Mucosa of descending colon (tissue), 3 donors: ENCODE measurements at places on chromosomes 6 and 20. TPM values are rescaled to one million over a fixed set of nuclear protein-coding genes. Genes with fewer than 3 reads are reported as not detected.

- no peak for DNase-seq
These were observed 68.2 kb upstream of the FUCA2 start for GRCh38 chr6:143579703-143580102.

- DNase-seq, result peak; percentile 75
These were observed 4.6 kb downstream of the OR2H2 start for GRCh38 chr6:29589423-29590048.

GRCh38 chr20:22584522-22584921 is at the start of gene FOXA2:
TSS of gene FOXA2 (minus strand) at chr20:22584572. CDS start at chr20:22584278, 294 bp downstream.
- peak; percentile 91 for DNase-seq

GRCh38 chr6:20349225-20349624 is 52.5 kb upstream of the E2F3 start:
- DNase-seq, result no peak

- DNase-seq, result no peak
These were observed 18.9 kb upstream of the TRAM2 start for GRCh38 chr6:52595796-52596130.

PTPRT gene
- total RNA-seq, result 0.43 TPM

SALL4 gene
- 0.41 TPM for total RNA-seq

RNF144B gene
- total RNA-seq, result 8.0 TPM

FKBP1C gene
- total RNA-seq, result 1.1 TPM

SLC12A5 gene
- total RNA-seq, result not detected

EBF4 gene
- total RNA-seq, result 3.6 TPM
